ENCODE measurements at places on chromosomes 13 and 19. TPM values are rescaled to one million over a fixed set of nuclear protein-coding genes. Genes with fewer than 3 reads are reported as not detected.

CCL25 gene
- 0.30 TPM for total RNA-seq

CYP2A7 gene
- total RNA-seq, result not detected

SIGLEC14 gene
- 0.36 TPM for total RNA-seq

DNA sequence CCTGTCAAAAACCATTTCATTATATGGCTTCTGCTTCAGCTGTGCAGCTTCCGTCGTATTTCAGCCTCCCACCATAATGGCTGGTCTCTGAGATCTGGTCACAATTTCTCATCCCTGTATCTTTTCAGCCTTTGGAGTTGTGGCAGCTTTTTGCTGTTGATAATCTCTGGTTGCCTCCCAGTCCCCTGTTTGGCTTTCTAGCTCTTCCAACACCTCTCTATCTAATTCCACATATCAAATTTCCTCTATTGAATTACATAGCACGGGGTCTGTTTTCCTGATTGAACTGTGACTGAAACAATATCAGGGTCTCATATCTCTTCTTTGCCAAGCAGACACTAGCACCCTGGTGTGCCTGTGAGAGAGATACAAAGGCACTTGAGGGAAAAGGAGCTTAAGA, 222.1 kb upstream of the OBI1 start:
- no peak overlapping the region for H3K4me3 ChIP-seq
- no peaks in the 10 kb centered on the region for H3K4me1 ChIP-seq
- H3K27me3 ChIP-seq, result peaks cover 10% of the 10 kb centered on the region
- no peaks in the 10 kb centered on the region for H3K36me3 ChIP-seq
- DNase-seq, result no peak
- no peak overlapping the region for H3K27ac ChIP-seq

DNA sequence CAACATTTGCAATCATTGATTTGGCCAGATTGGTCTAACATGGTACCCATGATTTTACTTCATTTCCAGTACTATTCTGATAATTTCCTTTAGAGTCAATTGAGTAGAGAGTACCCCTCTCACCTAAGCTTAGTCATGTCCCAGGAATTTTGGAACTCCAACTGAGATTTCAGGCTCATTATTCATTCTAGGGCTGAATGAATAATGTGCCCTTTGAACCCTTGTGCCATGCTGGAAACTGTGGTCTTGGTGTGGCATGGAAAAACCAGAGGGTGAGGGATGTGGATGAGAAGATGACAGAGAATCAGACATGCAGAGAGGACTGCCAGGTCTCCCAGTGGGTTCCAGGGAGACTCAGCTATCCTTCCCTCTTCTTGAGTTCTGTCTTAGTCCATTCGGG, 30.2 kb downstream of the ITM2B start:
- no peaks in the 10 kb centered on the region for H3K27me3 ChIP-seq
- peaks cover 51% of the 10 kb centered on the region for H3K4me1 ChIP-seq
- peaks cover 52% of the 10 kb centered on the region for H3K36me3 ChIP-seq

DNA sequence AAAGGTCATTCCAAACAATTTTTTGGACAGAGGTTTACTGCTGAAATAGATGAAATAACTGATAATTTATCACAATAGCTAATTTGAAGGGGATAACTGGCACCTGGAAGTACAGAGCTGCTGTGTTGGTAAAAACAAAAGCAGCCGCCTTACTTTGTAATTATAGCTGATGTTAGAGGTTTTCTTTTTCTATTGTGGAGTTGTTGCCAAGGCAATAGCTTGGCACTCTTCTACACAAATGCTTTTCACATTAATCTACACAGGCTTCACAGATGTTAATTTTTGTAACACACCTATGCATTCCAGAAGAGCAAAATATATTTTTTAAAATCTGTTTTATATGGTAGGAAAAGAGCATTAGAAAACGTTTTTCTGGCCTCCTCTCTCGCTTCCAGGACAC, 56.9 kb downstream of the LACC1 start:
- no peaks in the 10 kb centered on the region for H3K27me3 ChIP-seq
- H3K36me3 ChIP-seq, result no peaks in the 10 kb centered on the region
- H3K27ac ChIP-seq, result no peak overlapping the region
- DNase-seq, result no peak
- no peak overlapping the region for H3K4me3 ChIP-seq

DNA sequence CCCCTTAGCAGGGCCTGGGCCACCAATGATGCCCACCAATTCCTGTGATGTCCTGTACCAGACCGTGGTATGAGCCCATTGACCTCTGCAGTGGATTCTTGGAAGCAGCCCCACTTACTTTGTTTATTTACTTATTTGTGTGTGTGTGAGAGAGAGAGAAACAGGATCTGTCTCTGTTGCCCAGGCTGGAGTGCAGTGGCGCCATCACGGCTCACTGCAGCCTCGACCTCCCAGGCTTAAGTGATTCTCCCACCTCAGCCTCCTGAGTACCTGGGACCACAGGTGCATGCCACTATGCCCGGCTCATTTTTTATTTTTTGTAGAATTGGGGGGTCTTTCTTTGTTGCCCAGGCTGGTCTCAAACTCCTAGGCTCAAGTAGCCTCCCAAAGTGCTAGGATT, 13.0 kb downstream of the MYO9B start:
- H3K4me1 ChIP-seq, result peaks cover 31% of the 10 kb centered on the region
- H3K27me3 ChIP-seq, result no peaks in the 10 kb centered on the region
- no peak overlapping the region for H3K27ac ChIP-seq
- H3K4me3 ChIP-seq, result no peak overlapping the region

GRCh38 chr19:10884274-10884673, 12.9 kb downstream of the CARM1 start:
- no peak for DNase-seq
- H3K4me1 ChIP-seq, result peaks cover 7% of the 10 kb centered on the region
- H3K27ac ChIP-seq, result no peak overlapping the region
- H3K27me3 ChIP-seq, result no peaks in the 10 kb centered on the region

Measured in activated naive CD8-positive, alpha-beta T cell treated with anti-CD3 and anti-CD28 coated beads for 36 hours (primary cell).